Stimulated activated CD4-positive, alpha-beta T cell treated with anti-CD3 and anti-CD28 coated beads, Interleukin-2, amount 100 ng/mL, for 4 hours (primary cell): ENCODE measurements at places on chromosomes 6 and 20.

DNA sequence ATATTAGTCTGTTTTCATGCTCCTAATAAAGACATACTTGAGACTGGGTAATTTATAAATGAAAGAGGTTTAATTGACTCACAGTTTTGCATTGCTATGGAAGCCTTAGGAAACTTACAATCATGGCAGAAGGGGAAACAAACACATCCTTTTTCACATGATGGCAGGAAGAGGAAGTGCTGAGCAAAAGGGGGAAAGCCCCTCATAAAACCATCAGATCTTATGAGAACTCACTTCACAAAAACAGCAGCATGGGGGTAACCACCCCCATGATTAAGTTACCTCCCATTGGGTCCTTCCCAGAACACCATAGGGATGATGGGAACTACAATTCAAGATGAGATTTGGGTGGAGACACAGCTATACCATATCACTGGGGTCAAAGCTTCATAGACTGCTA lies 254.2 kb downstream of the ERMARD start:
- DNase-seq = no peak

DNA sequence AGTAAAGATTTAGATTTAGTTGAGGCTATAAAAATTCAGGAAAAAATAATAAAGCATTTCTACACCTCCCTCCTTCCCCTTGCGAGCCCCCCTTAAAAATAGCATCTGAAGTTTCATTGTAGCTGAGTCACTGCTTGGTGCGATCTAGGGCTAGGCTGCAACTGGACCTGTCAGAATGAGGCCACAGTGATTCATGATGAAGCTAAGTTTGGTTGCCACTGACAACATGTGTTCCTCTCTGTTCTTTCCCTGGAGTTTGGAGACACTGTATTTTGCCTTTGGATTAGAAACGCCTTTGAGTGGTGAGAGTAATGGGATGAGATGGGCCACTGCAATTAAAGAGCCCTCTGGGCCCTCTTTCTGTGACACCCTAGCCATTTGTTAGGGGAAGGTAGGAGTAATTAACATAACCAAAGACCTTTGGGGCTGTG lies 334.1 kb downstream of the NRN1 start:
- no peak for DNase-seq

DNA sequence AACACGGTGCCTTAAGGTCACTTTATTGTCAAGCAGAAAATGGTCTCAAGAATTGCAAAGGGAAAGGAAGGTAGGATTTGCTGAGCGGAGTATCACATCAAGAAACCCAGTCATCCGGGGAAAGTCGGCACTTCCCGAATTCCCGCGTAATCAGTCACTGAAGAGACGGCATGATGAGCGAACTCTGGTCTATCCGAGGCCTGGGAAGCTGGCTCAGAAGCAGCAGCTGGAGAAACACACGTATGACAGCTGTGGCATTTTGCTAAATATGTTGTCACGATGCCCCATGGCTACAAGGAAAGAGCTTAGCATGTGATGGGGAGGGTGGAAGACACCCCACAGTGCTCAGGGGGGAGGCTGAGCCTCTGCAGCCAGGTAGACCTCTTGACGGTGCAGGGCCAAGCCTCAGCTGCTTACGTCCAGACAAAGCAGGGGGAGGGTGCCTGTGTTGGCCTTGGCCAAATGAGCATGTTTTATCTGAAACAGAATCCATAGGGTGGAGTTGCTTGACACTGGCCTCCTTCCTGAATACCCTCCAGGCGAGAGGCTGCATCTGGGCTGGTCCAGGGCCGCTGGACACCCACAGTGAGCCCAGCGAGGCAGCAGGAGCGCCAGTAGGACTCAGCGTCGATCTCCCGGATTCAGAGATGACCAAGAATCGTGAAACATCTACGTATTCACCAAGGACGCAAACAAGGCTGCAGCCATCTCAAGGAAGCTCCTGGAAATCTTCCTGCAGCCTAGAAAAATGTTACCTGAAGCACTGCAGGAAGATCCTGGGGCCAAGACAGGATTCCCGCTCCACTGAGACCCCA lies 118.8 kb upstream of the AFDN start:
- DNase-seq = no peak

DNA sequence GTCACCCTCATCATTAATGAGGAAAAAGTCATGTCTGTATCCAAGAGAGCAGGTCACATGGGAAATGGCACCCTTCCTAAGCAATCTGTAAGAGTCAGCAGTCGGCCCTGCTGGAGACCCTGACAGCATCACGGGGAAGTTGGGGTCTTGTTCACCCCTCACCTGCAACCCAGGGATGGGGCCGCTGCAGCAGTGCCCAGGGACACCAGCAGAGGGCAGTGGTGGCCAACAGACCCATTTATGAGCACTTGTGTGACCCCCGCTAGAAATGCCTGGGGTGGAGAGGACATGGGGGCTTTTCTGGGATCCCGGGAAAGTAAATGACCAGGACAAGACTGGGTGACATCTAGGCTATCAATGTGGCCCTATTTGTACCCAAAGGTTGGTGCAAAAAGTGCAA lies 35.9 kb downstream of the ANKRD60 start:
- DNase-seq = peak; percentile 8

GRCh38 chr6:136950436-136951126 lies 28.5 kb downstream of the SLC35D3 start:
- DNase-seq = no peak

DNA sequence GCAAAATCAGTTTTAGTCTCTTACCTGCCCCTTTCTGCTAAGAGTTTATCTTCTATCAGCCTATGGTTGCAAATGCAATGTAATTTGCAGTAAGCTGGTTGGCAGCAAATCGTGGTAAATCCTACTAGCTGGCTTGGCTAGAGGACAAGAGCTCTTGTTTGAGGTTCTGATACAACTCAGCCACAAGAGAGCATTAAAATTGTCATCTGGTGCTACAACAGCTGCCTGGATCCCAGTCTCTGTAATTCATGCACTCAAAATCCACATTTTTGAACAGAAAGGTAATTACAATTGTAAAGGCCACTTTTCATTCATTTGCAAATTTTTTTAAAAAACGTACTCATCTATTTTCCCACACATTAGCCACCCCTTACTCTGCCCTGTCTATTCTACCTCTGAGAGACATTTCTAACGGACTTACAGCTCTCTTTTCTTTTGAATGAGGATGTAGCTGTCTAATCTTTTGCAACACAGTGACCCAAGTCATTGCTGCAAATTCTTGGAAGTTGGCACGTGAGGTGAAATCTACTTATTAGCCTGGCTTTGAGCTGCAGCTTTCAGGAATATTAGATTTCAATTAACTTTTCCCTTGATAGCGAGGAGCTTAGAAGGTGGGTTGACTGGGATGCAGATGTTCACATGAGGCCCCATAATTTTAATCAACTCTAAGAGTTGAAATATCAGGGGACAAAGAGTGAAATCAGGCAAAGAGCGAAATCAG lies 54.0 kb upstream of the FAM184A start:
- no peak for DNase-seq

- DNase-seq = no peak
These were observed 7.8 kb downstream of the NFYA start for GRCh38 chr6:41080621-41081020.

DNA sequence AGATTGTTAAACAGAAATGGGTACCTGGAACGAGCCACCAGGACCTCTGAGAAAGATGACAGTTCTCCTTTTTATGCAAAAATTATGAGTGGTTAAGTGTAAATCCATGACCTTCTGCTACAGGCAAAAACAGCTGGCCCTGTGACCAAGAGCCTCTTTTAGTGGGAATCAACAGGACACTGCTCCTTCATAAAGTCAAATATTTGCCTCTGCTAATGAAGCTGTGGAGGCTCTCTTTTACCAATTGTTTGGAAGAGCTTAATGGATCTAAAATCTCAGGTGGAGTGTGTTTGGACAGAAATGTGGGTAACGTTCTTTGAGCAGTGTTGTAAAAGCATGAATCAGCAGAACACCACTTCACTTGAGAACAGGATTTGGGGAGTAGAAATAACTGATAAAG lies 117.5 kb upstream of the PCSK2 start:
- no peak for DNase-seq

DNA sequence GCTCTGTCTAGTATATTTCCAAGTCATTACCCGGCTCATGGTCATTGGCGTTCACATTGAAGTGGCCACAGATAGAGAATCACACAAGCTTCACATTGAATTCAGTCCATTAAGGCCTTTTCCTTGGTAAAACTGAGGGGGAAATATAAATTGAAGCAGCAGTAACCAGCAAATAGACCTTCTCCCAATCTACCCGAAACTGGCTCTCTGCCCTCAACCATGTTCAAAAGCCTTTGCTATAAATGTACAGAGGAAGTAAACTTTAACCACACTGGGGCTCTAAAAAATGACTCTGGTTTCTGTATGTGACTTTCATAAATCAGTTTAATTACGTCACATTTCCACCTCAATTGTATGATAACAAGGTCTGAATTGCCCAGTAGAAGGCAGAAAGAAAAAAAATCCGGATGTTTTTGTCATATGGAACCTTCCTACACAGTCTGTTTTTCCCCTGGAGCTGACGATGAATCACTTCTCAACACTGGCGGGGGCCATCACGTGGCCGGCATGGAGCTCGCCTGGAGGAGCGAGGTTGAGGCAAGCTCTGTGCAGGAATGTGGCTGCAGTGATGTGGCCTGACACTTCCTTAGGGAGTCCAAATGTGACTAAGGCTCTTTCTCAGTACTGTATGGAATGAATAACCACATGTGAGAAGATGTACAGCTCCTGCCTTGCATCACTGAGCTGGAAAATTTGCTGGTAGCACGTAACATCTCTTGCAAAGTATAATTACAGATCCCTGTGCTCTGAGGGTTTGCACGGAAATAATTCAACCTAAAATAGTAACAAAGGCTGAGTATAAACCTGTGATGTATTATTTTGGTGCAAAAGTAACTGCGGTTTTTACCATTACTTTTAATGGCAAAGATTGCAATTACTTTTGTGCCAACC lies 58.6 kb upstream of the SNX9 start:
- peak; percentile 80 for DNase-seq

DNA sequence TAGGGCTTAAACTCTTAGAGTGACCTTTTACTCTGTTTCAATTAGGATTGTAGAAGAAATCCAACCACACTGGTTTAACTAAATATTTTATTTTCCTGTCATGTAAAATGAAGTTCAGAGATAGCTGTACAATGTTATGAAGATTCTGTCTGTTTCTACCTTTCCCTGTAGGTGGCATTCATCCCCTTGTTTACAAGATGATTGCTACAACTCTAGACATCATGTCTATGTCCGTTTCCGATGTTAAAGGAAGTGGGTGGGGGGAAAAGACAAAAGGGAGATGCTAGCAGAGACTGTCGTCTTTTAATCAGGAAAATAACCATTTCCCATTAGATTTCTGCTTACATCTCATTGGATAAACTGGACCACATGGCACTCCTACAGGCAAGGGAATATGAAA lies 30.9 kb upstream of the RIMS1 start:
- DNase-seq = no peak

DNA sequence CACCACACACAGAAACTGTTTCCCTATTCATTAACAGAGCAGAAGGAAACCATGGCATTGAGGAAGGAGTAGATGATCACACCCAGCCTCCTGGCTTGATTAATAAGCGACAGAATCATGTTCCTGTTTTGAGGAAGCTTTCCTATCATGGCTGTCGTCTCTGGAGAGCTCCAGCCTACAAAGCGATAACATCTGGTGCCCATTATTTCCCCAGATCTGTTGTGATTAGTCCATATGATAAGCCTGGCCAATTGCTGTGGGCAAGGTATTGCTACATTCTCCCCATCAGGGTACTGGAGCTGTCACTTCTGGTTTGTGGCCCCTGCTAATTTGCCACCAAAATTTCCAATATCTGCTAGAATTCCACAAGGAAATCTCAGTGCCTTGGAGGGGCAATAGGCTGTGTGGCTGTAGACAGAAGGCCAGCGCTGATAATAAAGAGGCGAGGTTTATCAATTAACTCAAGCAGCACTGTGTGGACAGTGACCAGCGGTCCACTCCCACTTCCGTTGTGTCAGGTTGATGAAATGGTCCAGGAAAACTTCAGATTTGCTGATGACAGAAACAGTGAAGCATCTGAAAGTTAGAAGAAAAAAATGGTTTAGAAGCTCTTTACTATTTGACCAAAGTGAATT lies 66.4 kb downstream of the OLIG3 start:
- no peak for DNase-seq

GRCh38 chr20:33301192-33301930 lies 18.3 kb downstream of the BPIFB1 start:
- no peak for DNase-seq

DNA sequence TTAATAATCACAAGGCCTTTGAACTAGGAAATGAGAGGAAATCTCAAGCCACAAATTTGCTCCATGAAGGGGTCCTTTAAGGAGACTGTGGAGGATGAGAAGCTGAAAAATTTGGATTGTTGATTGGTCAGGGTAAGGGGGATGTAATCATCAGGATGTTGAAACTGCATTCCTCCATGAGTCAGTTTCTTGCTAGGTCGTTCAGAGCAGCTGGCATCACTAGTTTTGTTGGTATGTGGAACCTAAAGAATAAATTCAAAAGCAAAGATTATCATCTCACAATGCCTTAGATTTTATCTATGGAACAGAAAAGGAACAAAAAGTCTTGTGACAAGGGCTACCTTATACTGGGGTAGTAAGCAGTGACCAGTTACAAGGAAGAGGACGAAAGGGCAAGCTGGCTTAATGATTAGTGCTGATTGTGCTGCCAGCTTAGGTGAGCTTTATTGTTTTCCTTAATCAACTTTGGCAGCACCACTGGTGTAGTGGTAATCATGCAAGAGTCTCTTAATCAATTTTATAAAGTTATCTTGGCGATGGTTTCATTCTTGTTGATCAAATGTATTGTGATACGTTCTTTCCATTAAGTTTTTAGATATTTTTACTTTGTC lies 36.6 kb downstream of the CRISP2 start:
- no peak for DNase-seq

DNA sequence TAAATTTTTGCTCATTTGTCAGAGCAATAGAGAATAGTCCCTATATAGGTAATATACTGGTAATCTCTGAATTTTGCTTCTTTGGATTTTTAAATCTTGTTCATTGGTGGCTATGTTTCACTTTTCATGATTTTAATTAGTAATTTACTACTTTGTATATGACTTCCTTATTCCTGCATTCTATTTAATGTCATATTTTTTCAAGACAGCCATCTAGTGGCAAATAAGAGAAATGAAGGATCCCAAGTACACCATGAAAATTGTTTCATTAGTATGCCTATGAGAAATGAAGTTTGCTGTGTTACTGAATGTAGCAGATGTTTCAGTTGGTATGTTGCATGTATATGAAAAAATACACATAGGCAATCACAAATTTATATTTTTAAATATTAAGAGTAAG lies 82.4 kb downstream of the ZNF292 start:
- no peak for DNase-seq

- no peak for DNase-seq
These were observed 18.5 kb upstream of the TUBB2A start for GRCh38 chr6:3175715-3176402.

DNA sequence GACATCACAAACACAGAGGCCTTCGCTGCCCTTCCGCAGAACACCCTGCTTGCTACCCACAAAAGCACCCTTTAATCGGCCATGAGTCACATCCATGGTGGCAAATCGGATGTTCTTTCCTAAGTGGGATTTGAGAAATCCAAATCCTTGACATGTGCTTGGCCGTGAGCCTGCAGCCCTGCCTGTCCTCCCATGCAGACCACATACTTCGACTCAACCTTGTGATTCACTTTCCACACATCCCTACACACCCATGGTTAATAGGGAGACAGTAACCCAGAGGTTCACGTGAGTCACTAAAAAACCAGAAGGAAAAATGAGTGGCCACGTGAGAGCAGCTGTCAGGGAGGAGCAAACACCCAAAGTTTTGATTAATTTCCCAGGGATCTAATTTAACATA lies 19.4 kb downstream of the RAMACL start:
- DNase-seq = no peak

- DNase-seq = no peak
These were observed 5.1 kb upstream of the TFAP2A start for GRCh38 chr6:10419749-10420545.
